ENCODE measurements at places on chromosomes 1 and 21.

DNA sequence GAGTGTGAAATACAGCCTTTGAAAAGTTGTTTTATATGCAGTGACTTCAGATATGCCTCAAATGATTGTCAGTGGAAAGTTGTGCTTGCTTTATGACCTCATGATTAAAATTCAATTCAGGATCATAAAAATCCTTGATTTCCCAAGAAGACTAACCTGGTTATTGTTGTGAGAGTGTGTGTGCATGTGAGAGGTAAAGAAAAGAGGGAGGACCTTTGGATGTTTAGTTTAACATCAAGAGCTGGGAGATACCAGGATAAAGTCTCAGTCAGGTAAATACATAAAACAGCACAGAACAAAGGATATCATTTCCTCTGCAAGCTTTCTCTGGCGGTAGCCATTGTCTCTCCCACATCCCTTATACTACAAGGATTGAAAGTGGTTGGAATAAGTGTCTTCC, 14.4 kb downstream of the BTBD8 start:
- DNase-seq, result no peak

DNA sequence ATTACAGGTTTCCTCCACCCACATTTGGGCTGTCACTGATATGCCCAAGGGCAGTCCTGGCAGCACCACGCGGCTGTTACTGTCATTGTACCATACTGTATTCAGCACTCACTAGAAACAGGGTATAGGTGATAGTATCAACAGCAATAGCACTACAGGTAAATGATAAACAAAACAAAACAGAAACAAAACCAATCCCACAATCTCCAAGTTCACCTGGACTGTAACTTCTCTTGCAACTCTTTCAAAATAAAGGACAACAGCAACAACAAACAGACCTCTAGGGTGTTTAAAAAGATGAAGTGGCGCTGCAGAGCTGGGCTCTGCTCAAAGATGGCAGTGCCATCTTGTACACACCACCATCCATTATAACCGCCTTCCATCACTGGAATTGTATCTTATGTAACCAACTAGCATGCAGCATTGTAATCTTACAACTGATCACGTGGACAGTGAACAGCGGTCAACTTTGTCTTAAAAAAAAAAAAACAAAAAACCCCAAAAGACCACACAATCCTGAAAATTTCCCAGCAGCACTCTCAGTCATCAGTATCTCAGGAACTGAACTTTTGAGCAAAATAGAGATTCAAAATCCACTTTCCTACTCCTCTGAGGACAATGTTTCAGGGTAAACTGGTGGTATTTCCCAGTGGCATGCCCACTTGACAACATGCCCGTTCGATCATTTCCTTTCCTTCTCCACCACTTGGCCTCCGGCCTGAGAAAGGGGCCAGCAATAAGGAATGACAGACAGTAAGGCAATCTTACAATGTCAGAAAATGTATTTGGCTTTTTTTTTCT, 3.8 kb downstream of the IRF2BP2 start:
- no peak for DNase-seq

- DNase-seq, result no peak
These were observed 949.3 kb downstream of the MRPL39 start for GRCh38 chr21:24658026-24658425.

- DNase-seq, result peak; percentile 37
These were observed 22.9 kb downstream of the BCAS2 start for GRCh38 chr1:114558544-114558943.

DNA sequence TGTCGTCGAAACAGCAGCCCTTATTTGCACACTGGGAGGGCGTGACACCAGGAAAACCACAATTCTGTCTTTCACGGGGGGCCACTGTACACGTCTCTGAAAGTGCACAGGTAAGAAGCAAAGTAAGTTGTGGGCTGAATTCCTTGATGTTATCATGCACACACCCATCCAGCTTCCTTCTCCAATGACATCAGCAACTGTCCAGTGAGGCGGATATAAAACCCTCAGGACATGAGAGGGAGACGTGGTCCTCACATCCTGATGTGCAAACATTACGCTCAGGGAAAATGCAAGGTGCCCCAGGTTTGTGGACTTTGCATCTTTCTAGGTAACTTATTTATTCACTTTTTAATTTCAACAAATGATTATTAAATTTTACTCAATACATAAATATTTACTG, 3.0 kb downstream of the TFF1 start:
- no peak for DNase-seq
